AG04449 (cell line): ENCODE measurements at places on chromosomes 12 and 14.

GRCh38 chr12:116975779-116976393 is 65.1 kb downstream of the FBXW8 start:
- peak; percentile 16 for DNase-seq

- DNase-seq: no peak
These were observed 228.3 kb downstream of the MDGA2 start for GRCh38 chr14:47447076-47447475.

DNA sequence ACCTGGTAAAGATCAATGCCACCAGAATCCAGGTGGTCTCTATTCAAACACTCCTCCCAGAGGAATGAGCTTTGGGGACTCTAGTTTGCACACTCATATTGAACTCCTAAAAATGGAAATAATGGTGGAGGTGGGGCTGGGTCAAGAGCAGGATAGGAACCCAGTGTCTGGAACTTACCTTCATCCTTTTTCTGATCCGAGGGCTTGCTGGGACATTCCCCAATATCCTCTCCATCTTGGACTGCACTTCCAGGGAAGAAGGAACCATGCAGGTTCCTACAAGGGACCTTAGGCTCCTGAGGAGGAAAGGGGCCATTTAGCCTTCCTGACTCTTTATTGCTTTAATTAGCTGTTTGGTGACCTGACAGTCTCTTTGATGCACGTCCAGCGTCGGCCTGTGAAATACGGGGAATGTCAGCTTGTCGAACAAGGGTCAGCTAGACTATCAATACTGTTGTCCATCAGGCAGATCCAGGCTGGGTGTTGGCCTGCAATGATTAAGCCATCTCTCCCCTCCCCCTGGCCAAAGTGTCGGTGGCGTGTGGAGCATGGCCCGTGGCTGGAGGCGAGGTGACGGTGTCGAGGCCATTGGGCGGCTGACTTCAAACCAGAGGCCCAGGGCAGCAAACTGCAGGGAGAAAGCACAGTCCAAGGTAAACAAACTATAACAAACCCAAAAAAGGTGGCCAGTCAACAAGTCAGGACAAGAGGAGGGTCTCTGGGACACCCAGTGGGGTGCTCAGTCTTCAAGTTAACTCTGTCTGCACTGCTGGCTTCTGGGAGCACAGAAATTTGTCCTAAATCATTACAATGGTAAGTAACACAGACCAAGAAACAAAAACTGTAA is 405.2 kb upstream of the TBX3 start:
- no peak for DNase-seq

DNA sequence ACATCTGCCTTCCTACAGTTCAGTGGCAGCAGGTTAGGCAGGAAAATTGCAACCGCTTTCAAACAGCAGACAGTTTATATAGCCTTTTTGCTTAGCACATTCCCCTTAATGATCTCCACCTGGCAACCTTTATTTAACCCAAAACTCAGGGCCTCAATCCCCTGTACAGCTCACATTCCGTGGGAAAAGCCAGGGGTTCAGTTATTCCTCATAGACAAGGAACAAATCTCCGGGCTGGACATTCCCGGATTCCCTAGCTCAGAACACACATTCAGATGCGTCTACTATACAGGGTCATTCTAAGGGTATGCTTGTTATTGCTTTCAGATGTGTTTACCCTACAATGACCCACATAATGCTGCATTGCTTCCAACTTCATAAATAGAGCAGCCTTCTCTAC is 73.8 kb upstream of the DCN start:
- DNase-seq: no peak

DNA sequence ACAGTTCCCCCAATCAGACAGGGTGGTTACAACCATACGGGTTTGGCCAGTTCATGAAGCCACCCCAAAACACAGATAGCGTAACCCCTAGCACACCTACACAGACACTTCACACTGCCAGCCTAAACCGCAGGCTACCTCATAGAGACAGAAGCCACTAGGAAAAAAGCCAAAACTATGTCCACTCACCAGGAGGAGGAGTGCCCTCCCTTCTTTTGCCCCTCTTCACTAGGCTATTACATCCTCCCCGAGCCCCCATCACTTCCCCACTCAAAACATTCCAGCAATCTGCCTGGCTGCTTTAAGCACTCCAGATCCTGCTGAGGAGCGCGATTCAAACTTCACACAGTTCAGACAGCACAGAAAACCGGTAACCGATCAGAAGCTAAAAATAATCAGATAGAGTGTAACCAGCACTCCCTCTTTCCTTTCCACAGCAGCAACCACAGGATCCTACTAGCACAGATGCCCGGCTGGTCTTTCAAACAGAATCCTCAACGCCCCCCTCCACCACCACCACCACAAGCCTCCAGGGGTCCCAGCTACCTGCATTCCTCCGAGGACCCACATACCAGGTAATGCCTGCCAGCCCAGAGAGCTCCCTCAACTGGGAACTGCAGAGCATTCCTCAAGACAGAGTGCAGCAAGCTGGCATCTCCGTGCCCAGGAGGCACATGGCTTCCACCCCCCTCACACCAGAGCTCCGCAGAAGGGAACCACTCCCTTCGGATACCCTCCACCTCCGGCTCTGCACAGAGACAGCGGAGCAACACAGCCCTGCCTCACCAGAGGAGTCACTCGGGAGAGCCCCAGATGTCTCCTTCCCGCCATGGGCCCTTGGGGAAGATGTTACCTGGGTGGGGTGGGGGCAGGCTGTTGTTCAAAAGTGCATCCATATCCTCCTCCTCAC is 1.5 kb downstream of the CHD4 start:
- no peak for DNase-seq

DNA sequence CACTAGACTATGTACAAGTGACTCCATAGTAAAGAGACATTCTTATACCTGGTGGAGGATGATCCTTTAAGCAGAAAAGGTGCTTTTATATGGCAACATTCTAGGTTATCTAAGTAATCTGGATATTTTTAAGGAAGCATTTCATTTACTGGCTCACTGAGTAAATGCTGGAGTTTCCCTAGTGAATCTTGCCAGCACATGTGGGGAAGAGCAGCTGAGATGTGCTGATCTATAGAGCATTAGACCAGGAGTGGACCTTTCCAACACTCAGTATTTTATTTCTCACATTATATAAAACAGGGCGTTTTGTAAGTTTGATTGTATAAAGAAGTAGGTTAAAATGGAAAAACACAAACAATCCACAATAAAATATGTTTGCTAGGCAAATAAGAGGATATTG is 478.5 kb downstream of the ATP23 start:
- DNase-seq: no peak

- DNase-seq: no peak
These were observed 103.8 kb downstream of the EGLN3 start for GRCh38 chr14:33847066-33847465.

- DNase-seq: no peak
These were observed 43.3 kb downstream of the ARMH4 start for GRCh38 chr14:58108717-58109116.

GRCh38 chr14:23865502-23865901 is 88.1 kb upstream of the DHRS4 start:
- no peak for DNase-seq

DNA sequence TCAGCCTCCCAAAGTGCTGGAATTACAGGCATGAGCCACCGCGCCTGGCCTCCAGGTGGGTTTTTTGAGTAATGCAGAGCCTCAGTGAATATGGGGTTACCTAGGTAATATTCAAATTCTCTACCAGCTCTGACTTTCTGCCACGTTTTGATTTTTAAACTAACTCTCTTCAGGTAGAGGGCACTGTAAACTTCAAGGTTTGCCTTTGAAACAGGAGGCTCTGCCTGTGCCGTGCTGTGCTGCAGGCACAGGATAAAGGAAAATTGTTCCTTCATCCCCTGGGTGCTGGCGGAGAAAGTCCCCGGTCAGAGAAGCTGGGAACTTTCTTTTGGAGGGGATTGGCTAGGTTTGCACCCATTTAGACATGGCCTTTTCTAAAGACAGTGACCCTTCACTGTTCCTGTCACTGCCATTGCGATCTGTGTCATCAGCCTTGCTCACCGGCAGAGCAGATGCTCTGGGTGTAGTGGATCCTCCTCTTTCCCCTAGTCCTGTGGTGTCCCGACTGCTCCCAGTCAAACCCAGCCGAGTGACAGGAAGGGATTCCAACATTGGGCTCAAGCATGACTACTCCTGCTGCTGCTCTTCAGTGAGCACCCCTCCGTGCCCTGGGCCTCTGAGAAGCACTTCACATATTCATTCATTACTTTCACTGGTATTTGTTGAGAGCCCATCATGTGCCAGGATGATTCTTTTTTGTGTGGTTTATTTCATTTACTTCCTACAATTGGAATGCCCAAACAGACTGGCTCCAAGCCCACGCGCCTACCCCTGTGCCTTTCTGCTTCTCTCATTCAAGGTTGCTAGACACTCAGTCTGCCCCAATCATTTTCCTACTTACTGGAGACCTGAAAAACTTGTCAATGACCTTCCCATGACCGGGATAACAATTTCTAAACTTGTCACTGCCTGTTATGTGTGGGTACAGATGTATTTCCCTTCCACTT is 103.6 kb downstream of the TMEM30B start:
- no peak for DNase-seq

DNA sequence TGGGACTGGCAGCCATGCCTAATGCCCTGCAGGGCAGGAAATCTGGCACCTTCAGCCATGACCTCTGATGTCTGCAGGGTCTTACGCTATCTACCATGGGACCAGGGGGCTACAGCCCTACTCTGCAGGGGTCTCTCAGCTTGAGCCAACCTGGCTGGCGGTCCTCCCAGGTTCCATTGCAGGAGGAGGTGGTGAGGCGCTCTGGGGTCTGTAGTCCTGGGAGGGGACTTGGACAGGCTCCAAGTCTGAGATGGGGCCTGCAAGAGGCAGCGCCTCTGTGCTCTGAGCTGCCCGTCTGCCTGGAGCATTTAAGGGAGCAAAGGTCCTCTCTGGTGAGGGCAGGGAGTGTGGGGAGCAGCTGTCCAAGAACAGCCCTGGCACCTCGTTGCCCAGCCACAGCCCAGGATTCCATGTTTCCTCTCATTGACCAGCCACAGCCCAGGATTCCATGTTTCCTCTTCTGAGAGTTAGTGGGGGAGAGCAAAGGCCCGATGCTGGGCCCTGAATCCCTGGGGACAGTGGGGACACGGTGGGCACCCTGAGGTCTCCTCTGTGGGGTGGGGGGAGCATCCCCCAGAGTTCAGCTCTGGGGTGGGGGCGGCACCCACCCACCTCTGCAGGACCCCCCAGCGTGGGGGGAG is 655 bp downstream of the PLD4 start:
- DNase-seq: no peak

- DNase-seq: no peak
These were observed 201.7 kb downstream of the EXOC5 start for GRCh38 chr14:57066887-57067513.

- no peak for DNase-seq
These were observed 7.1 kb downstream of the SCNN1A start for GRCh38 chr12:6367969-6368892.

GRCh38 chr12:105402366-105402765 is 71.9 kb downstream of the C12orf75 start:
- DNase-seq: no peak

DNA sequence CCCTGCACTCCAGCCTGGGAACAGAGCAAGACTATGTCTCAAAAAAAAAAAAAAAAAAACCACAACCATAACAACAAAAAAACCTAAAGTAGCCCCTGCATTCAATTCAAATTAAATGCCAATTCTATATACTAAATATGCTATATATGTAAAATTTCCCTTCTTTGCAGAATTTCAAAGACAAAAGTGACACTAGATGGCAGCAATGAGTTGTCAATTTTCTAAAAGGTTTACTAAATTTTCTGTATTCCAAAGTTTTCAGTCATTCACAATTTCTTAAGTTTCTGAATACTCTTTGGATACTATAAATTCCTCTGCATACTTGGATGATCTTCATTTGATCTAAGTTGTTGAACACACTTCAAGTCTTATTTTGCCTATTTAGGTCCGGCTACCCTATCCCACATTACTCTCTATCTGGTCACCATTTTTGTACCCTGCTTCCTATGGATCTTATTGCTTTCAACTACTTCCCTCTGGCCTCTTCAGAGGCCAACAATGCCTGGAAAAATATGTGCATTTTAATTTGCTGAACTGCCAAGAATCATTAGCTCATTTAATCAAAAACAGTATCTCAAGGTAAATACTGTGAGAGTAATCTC is 27.9 kb downstream of the HNRNPC start:
- peak; percentile 14 for DNase-seq

GRCh38 chr14:86707071-86707470 is 1177.1 kb downstream of the FLRT2 start:
- no peak for DNase-seq

DNA sequence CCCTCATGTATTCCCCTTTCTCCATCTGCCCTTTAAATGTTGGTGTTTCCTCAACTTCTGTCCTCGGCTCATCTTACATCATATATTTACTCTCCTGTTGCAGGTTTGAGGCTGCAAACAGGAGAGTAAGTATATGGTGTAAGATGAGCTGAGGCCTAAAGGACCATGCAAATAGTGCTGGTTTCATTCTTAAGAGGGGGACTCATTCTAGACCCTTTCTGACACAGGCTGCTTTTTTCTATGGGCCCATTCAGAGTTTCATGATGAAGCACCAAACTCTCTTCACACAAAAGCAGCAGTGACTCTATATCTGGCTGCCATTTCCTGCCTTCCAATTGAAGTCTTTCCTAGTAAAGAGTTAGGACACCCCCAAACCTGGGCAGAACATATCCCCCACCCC is 218.5 kb downstream of the PHLDA1 start:
- DNase-seq: no peak

DNA sequence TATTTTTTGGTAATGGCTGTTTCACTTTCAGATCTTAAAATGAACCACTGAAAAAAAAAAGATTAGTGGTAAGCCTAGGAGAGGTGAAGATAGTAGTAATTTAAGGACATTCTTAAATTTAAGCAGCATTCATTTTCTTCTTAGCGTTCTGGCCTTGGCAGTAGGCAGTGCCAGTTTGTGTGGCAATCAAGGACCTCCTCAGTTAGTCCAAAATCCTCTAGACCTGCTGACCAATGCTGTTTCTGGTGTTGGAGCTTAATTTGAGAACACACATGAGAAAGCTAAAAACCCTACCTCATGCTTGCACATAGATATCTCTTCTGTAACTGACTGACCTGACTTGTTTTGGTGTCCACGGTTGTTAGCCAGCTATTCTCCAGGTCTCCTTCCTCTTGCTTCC is 219.8 kb upstream of the RGS6 start:
- DNase-seq: no peak

- DNase-seq: no peak
These were observed 72.3 kb downstream of the SRGAP1 start for GRCh38 chr12:63916561-63917476.

GRCh38 chr14:30108975-30109700 is 181.5 kb upstream of the PRKD1 start:
- DNase-seq: no peak

DNA sequence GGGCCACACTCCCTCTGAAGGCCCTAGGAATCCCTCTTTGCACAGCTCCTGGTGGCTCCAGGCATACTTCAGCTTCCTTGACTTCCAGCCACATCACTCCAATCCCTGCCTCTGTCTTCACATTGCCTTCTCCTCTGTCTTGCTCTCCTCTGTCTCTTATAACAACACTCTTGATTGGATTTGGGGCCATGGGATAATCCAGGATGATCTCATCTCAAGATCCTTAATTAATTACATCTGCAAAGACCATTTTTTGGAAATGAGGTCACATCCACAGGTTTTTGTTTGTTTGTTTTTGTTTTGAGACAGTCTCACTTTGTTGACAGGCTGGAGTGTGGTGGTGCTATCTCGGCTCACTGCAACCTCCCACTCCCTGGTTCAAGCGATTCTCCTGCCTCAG is 88.7 kb downstream of the TMTC1 start:
- no peak for DNase-seq

- no peak for DNase-seq
These were observed 7.1 kb upstream of the SERPINA9 start for GRCh38 chr14:94483071-94483451.

GRCh38 chr14:93648440-93649168 is 139.7 kb downstream of the PRIMA1 start:
- DNase-seq: no peak
